ENCODE measurements at places on chromosomes 13 and 19.

DNA sequence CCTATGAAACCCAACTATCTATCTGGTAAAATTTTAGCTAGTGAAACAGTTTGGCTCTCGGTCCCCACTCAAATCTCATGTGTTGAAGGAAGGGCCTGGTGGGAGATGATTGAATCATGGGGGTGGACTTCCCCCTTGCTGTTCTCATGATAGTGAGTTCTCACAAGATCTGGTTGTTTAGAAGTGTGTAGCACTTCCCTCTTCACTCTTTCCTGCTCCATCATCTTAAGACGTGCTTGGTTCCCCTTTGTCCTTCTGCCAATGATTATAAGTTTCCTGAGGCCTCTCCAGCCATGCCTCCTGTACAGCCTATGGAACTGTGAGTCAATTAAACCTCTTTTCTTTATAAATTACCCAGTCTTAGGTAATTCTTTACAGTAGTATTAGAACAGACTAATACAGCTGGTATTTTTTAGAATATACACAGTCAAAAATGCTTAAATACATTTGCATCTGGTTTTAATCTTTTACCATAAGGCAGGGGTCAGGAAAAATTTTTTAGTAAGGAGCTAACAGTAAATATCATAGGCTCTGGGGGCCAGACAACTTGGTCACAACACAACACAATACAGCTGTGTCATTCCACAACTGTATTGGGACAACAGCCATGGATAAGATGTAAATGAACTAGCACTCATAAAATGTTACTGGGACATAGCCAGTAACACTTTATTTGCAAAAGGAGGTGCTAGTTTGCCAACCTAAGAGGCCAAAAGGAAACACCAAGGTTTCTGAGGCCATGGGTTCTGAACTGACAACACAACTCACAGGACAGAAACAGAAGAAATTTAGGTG, 24.3 kb downstream of the DZIP1 start:
- no peak for DNase-seq

DNA sequence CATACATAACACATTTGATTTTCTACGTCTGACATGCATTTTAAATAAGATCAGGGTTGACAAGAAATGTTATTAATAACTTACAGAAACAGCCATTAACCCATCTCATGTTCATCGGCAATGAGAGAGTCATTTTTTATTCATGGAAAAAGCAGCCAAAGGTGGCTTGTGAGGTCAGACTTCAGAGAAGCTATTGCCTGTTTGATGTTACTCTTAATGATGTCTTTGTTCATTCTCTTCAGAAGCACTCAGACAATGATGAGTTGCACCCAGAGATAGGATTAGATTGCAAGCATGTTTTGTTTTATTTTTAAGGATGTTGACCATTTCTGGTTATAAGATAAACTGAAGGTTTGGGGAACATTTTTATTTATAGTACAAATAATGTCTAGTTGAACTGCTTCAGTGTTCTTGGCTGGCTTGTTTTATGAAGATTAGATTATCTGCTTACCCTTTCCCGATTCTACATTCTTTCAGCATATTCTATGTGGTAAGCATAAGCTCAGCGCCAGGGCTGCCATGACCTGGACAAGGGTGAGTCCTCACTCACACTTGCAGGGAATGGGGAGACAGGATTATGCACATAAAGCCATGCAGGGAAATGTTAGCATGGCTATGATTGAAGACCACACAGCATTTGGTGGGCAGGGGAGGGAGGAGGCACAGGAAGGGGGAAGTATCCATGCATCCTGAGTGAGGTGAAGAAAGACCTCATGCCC, 288.1 kb downstream of the MTUS2 start:
- no peak for DNase-seq

GRCh38 chr13:100356426-100356825, 232.2 kb downstream of the GGACT start:
- DNase-seq = no peak

DNA sequence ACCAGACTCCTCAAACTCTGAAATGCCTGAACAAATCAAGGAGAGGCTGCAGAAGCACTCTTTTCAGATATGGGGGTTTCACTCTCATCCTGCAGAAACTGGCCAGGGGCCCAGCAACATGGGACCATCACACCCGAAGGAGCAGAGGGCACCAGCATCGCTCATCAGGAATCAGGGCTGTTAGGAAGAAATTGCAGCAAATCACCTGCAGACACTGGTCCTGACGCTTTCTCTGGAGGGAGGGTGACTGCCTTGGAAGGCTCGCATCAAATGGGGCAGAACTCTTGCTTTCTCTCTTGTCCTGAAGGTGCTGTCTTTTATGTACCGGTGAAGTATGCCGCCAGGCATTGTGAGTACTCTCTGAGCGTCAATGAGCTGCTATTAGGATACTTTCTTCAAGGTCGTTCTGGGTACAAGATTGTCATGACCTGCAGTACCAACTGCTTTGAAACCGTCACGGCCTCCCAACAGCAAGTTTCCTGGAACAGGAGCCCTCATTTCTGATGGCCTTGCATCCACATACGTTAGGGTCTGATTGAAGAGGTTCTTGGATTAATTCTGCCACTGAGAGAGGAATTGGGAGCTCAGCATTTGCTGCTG, 155.7 kb upstream of the SOX1 start:
- DNase-seq = no peak

DNA sequence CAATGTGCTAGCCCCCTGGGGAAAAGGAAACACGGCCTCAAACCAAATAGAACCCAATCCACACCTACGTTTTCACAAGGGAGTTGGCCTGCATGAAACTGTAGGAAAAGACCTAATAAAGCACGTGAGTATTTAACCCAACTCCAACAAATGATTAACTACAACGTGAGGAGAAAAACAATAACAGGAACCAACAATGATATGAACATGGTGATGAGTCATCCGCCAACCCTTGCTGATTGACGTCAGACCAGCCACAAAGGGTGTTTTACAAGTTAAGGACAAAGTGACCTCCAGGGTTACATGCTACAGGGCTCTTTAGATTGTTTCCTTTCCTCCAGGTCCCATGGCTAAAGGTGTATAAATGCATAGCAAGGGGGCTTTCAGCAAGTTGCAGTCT, 460.5 kb downstream of the COG6 start:
- DNase-seq = peak; percentile 34

DNA sequence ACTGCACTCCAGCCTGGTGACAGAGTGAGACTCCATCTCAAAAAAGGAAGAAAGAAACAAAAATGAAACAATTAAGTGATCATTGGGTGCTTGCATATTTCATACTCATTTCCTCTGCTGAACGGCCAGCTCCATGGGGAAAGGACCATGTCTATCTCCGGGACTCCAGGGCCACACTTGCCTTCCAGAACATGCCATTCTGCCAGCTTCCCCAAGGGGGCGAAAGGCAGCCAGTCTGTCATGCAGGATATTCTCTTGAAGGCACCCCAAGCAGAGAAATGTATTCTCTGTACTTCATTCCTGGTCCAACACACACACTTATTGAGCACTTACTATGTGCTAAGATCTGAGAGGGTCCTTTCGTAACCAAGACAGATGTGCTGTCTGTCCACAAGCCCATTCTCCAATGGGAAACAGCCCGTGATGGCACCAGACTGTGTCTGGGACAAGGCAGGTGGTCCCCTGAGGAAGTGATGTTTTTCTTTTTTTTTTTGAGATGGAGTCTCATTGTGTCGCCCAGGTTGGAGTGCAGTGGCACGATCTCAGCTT, 10.2 kb upstream of the CARM1 start:
- peak; percentile 47 for DNase-seq

DNA sequence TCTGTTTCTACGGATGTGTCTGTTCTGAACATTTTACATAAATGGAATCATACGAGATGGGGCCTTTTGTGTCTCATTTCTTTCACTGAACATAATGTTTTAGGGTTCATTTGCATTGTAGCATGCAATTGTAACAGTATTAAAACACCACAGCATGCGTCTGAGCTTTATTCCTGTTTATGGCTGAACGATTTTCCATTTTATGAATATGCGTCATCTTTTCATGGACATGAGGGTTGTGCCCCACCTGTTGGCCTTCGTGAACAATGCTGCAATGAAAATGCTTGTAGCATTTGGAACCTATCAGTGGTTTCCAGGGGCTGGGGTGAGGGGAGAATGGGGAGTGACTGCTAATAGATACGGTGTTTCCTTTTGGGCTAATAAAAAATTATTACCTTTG, 5.1 kb downstream of the OR10H1 start:
- no peak for DNase-seq

Measured in iPS-NIHi11 (cell line).